ENCODE measurements at places on chromosomes 7 and 10.

DNA sequence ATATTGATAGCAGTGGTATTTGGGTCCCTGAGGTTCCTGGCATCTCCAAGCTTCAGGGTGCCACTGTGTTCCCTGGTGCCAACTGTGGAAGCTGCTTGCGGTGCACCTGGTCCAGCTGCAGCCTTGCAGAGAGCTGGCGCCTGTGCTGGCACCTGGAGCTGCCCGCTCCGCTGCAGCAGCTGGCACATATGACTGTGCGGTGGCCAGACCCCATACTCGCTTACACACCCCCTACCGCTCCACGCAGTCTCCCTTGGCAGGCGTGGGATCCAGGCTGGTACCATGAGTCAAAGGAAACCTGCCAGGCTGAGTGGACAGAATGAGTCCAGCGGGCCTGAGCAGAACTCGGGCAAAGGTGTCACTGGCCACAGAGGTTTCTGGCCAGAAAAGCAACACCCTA lies 89.9 kb upstream of the JAZF1 start:
- no peak for DNase-seq

DNA sequence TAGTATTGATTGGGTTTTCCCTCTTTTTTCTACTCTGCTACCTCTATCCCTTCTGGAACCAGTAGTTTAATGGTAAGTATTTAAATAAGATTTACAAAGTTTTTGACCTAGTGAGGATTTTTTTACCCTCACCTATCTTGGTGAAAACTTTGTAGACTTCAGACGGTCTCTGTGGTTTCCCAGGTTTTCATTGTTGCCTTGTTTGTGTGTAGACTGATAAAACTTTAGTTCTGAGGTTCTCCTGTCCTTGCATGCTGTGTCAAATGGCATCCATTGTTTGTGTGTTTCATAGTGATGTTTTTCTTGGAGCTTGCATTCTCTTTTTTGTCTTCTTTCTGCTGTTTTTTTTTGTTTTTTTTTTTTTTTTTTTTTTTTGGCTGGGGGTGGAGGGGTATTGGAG lies 22.6 kb downstream of the ZNRF2 start:
- DNase-seq: no peak

GRCh38 chr10:20608503-20608902 lies 288.6 kb downstream of the NEBL start:
- DNase-seq: no peak

DNA sequence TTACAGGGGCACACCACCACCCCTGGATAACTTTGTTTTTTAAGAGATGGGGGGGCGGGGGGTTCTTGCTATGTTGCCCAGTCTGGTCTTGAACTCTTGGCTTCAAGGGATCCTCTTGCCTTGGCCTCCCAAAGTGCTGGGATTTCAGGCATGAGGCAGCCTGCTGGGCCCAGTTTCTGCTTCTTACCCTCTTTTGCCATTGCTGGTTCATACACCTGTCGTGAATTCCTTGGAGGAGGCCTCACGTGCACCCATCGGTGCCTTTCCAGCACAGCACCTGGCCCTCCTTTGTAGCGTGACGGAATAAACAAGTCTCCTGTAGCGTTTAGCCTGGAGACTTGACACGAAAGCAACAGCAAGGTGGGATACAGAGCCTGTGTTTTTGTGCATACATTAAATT lies 75.5 kb downstream of the CARD11 start:
- DNase-seq: no peak

Measured in activated T-helper 9 cell treated with anti-CD3 and anti-CD28 coated beads, Interleukin-2, amount 50 U/mL, for 16 hours (primary cell).